HTR-8/SVneo (cell line): ENCODE measurements at places on chromosomes 4 and X.
A peak's percentile ranks its signal among the peaks of the same experiment; 100 is the strongest.

DNA sequence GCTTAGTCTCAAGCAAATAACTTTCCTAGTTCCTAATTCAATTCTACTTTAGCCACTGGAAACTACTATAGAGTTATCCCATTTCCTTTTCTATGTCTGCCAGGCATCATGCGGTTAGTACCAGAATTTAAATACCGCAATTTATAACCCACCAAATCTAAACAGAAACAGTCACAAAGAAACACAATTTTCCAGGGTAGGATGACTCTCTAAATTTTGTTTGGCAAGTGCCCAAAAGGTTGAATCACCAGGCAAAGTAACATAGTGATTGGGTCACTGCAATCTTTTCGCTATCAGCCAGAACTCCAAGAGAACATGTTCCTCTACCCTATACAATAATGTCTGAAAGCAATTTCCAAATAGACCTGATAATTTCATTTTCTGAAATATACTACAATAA is 240.2 kb upstream of the GRIA3 start:
- DNase-seq, result no peak

- DNase-seq, result peak; percentile 43
These were observed at the start of gene OPHN1 for GRCh38 chrX:68433155-68433980. OPHN1 (minus strand) TSS chrX:68433495; CDS start chrX:68433020, 475 bp downstream.

- DNase-seq, result peak; percentile 1
These were observed 24.6 kb upstream of the GPR50 start for GRCh38 chrX:151151665-151152267.

- no peak for DNase-seq
These were observed 227.7 kb downstream of the LDB2 start for GRCh38 chr4:16670727-16671126.

DNA sequence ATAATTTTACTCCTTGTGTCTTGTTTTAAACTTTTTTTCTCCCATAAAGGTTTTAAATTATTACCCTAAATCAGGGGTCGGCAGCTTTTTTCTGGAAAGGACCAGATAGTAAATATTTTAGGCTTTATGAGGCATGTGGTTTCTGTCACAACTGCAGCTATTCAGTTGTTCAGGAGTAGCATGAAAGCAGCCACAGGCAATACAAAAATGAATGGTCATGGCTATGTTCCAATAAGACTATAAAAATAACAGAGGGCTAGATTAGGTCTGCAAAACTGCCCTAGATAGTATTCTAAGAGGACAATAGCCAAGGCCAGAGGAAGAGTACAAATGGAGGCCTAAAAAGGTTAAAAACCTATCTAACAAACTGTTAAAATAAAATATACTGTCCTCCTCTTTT is 24.6 kb downstream of the HERC5 start:
- no peak for DNase-seq

DNA sequence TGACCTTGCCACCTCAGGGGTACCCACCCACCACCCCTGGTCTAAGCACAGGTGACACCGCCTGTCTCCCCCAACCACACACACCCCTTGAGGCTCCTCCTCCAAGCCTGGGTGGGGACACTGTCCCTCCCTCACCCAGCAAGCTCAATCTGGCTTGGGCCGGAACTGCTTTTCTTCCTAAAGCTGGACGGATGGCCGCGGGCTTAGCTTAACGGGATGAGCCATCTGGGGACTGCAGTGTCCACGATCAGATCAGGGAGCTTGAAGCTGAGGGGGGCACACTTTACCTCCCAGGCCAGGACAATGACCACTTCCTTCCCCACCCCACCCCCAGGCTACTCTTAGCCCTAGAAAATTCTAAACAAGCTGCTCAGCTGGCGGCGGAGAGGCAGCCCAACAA is 1.0 kb upstream of the SLC6A8 start:
- no peak for DNase-seq

GRCh38 chr4:85659610-85660218 is 184.8 kb downstream of the ARHGAP24 start:
- DNase-seq, result no peak

DNA sequence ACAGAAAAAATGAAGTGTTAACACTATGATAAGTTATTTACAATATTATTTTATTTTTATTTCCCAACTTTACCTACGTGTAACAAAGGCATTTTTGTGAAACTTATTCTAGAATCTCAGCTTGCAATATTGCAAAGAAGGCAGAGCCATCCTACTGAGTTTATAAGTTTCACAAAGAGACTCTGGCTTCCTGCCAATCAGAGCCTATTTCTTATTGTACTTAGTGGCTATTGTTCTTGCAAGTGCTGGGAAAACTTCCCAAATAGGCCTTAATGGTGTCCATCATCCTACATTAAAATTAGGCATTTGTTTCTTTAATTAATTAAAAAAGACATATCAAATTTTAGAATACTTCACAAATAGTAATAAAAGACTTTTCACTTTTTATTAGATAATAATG is 233.2 kb downstream of the EPHA5 start:
- no peak for DNase-seq

DNA sequence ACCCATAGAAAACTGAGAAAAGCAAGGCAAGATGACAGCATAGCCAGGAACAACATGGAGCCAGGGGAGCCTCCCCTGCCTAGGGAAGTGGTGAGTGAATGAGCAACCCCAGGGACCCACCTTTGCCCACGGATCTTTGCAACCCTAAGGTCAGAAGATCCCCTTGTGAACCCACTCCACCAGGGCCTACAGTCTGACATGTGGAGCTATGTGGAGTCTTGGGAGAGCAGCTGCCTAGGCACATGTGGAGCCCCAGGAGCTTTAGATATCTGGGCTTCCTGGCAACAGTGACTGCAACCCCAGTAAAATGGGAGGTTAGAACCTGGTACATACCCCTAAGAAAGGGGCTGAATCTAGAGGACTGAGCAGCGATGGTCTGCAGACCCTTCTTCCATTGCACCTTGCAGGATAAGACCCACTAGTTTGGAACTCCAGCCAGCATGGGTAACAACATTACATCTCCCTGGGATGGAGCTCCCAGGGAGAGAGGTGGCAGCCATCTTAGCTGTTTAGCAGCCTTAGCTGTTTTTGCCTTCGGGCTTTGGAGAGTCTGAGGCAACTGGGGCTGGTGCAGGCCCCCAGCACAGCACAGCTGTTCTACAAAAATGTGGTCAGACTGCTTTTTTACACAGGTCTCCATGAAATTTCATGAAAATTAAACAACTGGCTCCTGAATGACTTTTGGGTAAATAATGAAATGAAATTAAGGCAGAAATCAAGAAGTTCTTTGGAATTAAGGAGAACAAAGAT is 104.7 kb upstream of the TRIM2 start:
- no peak for DNase-seq

- DNase-seq, result no peak
These were observed 1427.4 kb upstream of the ADGRL3 start for GRCh38 chr4:59772641-59773139.

GRCh38 chr4:40737879-40738278 is 11.9 kb upstream of the NSUN7 start:
- DNase-seq, result no peak

DNA sequence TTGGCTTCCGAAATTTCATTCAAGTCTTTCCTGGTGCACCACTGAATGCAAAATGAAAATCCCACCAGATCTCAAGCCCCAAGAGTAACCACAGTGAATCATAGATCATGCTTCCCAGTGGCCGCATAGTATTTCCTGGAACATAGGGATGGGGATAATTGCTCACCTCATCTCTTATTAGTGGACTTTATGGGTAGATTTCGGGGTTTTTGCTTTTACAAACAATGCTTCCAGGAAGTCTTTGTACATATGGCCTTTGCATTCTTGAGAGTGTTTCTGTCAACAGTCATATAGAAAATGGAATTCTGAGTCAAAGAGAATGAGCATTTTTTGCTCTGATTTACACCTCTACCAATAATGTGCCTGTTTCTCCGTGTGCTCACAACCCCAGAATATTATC is 53.4 kb downstream of the PPEF2 start:
- no peak for DNase-seq

GRCh38 chr4:108029016-108029720 is 39.5 kb downstream of the HADH start:
- DNase-seq, result no peak

- DNase-seq, result no peak
These were observed 54.1 kb downstream of the ARHGAP10 start for GRCh38 chr4:147786031-147786430.

GRCh38 chr4:2354118-2354517 is 64.3 kb downstream of the ZFYVE28 start:
- peak; percentile 43 for DNase-seq
